ENCODE measurements at places on chromosomes 12 and 14.

DNA sequence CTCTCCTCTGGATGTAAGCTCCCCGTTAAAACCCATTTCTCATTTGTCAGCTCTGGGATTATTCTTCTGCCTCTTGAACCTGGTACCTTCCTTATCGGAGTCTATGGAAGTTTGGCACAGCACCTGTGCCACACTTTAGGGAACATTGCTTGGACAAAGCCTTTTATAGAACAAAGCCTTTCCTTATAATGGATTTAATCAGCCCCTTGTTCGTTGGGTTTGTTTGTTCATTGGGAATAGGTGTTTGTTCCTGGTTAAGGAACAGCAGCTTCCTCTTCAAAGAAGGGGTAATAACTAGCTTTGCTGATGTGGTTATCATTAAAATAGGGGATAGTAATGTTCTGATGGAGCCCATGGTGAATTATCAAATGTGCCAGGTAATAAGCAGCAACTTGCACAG, 70.4 kb downstream of the NRXN3 start:
- DNase-seq, result no peak

- DNase-seq, result no peak
These were observed 29.5 kb downstream of the TXNDC16 start for GRCh38 chr14:52522581-52523345.

GRCh38 chr12:2897418-2897817, 6.7 kb downstream of the TULP3 start:
- DNase-seq, result no peak

DNA sequence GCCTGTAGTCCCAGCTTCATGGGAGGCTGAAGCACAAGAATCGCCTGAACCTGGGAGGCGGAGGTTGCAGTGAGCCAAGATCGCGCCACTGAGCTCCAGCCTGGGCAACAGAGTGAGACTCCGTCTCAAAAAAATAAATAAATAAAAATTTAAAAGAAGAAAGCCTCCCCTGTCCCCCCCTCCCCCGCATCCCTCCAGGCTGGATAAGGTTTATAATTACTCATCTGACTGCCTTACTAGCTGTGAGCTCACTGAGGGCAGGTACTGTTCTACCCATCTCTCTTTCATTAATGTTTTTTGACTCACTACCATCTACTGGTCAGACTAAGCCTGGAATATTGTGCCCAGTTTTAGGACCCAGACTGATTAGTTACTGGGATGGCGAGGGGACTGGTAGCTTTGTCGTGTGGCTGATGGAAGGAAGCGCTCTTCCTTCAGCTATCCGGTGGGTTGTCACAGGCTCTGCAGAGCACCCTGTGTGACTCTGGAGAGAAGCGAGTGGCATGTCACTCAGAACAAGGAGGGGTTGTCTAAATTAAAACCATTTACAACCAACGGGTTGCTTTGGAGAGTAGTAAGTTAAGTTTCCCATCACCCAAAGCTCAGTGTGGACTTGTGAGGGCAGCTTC, 16.9 kb downstream of the EVL start:
- no peak for DNase-seq

DNA sequence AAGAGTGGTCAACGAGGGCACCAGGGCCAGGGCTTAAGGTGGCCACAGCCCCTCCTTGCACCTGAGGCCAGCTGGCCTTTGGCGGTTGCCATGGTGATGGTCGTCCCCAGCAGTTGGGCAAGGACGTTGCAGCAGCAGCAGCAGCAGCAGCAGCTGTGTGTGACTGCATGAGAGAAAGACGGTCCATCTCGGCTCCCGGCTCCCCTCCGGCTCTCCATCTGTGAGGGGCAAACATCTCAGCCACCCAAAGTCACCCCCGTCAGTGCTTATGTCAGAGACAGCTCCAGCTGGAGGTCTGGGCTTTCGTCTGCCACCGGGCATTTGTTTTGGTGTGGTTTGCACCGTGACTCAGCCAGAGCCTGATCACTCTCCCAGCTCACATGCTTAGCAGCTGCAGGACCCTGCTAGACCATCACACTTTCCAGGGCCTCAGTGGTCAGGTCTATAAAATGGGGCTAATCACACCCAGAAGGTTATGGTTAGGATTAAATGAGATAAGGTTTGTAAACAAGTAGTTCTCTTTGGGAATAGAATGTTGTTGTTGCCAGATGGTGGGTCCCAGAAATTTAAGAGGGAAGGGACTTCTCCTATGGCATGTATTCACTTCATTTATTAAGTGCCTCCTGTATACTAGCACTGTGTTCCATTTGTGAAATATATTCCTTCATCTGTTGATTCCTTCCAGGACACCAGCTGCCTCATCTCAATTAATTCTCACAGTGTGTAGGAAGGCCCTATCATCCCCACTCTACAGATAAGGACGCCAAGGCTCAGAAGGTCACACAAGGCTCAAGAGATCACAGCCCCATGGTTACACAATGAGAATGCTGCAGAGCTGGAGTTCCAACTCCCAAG, 212.6 kb upstream of the LHX5 start:
- DNase-seq, result peak; percentile 20

GRCh38 chr12:51937926-51938325, 13.6 kb upstream of the ACVR1B start:
- no peak for DNase-seq

GRCh38 chr14:78227248-78228077, 57.3 kb downstream of the NRXN3 start:
- DNase-seq, result peak; percentile 49

DNA sequence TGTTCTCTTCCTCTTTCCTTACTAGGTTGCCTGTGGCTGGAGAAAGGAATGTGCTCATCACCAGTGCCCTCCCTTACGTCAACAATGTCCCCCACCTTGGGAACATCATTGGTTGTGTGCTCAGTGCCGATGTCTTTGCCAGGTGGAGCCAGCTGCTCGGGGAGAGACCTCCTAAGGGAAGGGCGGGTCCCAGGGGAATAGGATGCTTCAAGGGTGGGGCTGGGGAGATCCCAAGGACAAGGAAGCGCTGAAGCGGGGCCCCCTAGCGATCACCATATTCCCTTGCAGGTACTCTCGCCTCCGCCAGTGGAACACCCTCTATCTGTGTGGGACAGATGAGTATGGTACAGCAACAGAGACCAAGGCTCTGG, 10.2 kb downstream of the MARS1 start:
- no peak for DNase-seq

- DNase-seq, result peak; percentile 73
These were observed 4.2 kb upstream of the KLC1 start for GRCh38 chr14:103624860-103625259.

DNA sequence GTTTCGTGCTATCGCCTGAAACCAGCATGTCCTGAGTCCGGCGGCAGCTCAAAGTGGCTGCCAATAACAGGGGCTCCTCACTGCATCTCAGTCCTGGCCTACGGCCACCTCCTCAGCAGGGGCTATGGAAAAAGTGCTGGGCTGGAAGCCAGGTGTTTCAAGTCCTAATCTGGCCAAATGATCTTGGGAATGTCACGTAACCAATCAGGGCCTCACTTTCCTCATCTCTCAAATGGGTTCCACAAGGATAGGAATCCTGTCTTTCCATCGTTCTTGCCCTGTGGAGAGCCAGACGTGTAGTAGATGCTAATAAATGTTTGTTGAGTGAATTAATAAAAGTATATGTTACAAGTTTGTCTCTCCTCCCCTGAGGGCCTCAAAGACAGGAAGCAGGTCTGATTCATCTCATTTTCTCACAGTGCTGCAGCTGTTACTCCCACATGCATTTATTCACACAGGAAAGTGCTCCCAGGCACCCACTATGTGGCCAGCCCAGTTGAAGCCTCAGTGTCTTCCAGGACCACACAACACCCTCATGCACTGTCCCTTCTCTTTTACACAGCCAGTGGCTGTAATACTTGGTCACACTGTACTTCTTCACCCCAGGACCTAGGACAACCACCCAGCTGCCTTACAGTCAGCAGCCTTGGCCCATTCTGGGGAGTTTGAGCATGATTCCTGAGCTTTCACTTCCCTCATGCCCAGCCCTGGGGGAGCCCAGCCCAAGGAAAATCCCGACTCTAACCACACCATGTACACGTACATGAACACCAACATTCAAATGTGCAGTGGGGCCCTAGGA, 5.0 kb downstream of the CMKLR1 start:
- DNase-seq, result peak; percentile 57

- no peak for DNase-seq
These were observed 41.7 kb upstream of the FRS2 start for GRCh38 chr12:69428351-69429073.

- DNase-seq, result no peak
These were observed 12.1 kb upstream of the SLC38A2 start for GRCh38 chr12:46384451-46385309.

DNA sequence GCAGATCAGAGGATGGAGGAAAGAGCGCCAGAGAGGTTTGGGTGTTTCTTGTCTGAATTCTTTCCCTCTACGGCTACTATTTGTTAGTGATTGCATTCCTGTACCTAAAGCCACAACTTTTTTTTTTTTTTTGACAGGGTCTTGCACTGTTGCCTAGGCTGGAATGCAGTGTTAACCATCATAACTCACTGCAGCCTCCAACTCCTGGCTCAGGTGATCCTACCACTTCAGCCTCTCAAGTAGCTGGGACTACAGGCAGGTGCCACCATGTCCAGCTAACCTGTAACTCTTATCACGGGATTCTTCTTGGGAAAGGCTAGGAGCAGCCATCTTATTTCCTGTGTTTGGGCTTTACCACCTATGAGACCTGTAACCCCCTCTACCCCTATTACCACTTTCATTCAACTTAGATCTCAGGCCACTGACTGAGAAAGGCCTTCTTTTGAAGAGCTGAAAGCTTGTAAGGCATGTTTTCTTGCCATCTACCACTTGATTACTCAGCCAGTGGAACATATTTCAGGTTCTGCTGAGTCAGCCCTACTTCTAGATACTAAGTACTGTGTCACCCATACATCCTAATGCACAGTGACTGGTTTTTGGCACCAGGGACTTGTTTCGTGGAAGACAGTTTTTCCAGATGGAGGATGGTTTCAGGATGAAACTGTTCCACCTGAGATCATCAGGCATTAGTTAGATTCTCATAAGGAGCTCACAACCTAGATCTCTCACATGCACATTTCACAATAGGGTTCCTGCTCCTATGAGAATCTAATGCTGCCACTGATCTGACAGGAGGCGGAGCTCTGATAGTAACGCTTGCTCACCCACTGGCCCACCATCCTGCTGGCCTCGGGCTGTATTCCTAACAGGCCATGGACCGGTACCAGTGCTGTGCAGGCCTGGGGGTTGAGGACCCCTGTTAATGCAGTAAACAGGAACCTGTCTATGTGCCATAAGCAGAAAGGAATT, 6.9 kb downstream of the VEZT start:
- peak; percentile 89 for DNase-seq

All from fibroblast of mammary gland (primary cell).